ENCODE measurements at places on chromosomes 3 and 15.

DNA sequence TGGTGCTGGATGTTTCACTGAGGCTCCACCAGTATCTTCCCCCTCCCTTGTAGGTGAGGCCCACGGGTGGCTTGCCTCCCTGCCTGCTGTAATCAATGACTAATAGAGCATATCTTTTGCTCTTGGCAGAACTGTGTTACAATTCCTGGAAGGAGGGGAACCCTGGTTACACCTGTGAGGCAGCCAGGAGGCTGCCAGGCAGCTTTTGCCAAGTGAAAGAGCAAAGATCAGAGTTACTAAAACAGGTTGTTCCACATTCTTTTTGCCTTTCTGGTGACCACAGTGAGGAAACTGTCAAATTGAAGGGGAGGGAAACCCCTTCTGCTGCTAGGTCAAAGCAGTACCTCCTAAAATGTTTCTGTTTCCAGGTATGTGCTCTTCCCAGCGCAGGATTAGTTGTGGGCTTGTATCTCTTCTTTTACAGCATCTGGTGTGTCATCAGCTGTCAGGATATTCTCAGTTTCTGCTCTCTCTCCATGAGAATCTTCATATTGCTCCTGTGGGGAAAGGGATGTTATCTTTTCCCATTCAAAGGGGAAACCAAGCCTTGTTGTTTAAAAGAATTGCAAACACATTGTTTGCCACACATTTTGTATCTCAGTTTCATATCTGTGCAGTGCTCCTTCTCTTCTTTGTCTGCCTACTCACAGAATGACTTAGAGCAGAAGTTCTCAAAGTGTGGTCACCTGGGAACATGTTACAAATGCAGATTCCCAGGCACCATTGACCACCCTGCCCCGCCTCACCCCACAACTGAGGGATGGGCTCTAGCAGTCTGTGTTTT lies 137.4 kb upstream of the UMPS start:
- DNase-seq: no peak

GRCh38 chr15:76215634-76216033 lies 95.6 kb downstream of the ETFA start:
- no peak for DNase-seq

DNA sequence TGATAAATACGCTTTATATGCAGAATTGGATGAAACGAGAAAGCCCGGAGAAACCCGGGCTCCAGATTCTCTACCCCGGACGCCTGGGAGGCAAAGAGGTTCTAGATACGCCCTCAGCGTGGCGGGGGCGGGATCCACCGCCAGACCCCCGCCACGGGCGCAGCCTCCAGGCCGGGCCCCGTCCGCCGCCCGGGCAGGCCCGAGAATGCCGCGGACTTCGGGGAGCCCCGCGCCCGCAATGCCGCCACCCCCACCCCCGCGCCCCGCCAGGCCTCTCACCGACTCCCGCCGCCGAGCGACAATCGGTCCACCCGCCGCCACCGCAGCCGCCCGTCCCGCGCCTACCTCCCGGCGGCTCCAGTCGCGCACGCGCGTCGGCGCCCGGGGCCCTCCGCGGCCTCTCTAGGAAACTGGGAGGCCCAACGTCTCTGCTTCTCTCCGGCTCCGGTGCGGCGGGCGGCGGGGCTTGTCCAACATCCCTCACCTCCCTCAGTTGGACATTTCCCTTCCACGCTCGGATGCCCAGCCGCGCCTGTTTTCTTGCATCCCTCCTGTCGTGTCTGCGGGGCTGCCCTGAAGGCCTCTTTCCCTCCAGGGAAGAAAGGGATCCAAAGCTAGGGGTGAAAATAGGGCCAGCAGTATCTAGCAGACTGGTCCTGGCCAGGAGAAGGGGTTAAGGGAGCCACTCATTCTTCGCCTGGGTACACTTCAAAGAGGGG lies at the start of gene ZNF445:
Gene ZNF445 (minus strand): TSS at position 359 of the 719 bp plus-strand sequence. CDS start 22,121 bp downstream, outside the sequence.
- peak; percentile 26 for DNase-seq

- no peak for DNase-seq
Measured at GRCh38 chr15:73683777-73684580, at the start of gene CD276. Gene CD276, plus strand, starts transcription at chr15:73684383. Its CDS starts 15,257 bp downstream, at chr15:73699640.

GRCh38 chr3:183777016-183777618 lies 48.3 kb downstream of the MAP6D1 start:
- DNase-seq: no peak

DNA sequence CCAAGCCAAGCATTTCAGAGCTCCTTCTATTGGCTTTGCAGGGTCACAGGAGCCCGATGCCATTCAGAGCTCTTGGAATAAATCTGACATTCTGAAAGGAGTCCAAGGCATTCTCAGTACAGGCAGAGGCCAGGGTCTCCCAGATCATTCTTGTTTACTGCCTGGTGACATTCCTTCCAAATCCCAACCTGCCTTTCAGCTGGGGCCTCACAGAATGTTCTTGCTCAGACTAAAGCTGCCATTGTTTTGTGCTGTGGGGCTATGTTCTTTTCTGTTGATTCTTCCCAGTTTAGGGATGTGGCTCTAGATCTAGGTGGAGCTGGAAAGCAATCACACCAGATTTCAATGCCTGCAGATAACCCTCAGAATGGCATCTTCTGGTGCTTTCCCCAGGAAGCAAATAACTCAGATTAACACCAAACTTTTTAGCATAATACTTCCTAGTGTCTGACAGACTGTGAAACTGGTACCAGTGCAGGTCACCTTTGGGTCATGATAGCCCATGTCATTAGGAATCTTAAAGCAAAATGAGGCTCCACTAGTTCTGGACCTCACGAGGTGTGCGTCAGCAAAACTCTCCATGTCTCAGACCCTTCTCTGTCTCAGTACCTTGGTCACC lies 166.9 kb downstream of the CHST2 start:
- no peak for DNase-seq

GRCh38 chr15:99536422-99537040 lies 29.3 kb upstream of the MEF2A start:
- DNase-seq: peak; percentile 85

DNA sequence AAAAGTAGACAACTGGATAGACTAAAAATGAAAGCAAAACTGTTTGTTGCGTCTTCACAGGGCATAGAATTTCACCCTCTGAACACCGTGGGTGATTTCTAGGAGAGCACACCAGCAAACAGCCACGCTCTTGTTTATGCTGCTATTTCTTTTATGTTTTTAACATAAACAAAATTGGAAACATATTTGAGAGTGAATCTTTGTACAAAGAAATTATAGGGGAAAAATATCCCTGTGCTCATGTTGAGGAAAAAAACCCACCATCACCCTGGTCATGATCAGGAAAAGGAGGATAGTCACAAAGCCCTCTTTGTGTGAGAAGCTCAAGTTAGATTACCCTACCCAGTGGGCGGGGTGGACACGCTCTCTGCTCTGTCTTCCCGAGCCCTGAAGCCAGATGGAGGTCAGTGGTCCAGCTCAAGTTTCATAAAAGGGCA lies 313.3 kb downstream of the SATB1 start:
- no peak for DNase-seq

- DNase-seq: no peak
Measured at GRCh38 chr3:161093895-161094294, 11.3 kb downstream of the B3GALNT1 start.

- no peak for DNase-seq
Measured at GRCh38 chr3:125151916-125152315, 60.6 kb downstream of the SLC12A8 start.

GRCh38 chr15:99957642-99958013 lies 224.4 kb upstream of the LYSMD4 start:
- DNase-seq: no peak

DNA sequence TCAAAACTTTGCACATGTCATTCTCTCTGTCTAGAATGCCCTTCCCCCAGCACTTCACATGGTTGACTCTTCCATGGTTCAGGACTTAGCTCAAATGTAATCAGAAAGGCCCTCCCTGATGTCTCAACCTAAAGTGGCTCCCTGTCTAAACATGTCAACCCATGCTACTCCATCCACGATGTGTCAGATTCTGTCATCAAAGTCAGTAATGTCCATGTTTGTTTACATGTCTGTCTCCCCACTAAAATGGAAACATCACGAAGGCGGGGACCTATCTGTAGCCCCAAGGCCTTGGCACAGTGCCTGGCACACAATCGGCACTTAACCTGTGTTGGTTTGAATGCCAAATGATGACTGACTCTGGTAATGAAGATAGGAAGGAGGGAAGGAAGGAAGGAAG lies 20.8 kb upstream of the SNTN start:
- no peak for DNase-seq

DNA sequence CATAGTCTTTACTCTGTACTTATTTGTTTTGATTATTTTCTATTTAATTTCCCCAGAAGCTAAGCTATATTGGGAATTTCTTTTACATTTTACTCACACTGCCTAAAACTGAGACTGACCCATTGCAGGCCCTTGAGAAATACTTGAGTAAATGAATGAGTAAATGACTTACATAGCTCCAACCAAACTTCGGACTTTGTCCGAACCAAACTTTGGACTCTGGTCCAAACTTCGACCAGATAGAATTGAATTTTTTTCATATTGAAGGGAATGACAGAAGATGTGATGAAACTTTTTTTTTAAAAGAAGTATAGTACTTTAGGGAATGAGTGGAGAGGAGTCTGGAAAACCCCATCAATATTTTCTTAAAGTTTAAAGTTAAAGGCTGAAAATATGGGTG lies 75.6 kb upstream of the MYRIP start:
- DNase-seq: no peak

DNA sequence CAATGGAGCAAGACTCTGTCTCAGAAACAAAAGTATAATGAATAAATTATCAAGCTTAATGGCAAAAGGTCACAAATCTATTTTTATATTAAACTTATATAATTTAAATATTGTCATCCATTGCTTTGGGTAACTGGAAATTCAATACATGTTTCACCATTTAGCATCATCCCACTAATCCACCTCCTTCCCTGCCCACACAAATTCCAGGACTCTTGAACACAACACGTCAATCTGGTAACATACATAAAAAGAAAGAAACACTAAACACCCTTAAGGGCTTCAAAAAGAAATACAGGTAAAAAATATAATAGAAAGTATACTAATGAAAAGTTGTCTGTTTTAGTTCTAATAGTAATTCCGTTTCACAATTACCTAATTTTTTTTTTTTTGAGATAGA lies 149.4 kb downstream of the STAG1 start:
- no peak for DNase-seq
